ENCODE measurements at places on chromosomes 4 and X.

DNA sequence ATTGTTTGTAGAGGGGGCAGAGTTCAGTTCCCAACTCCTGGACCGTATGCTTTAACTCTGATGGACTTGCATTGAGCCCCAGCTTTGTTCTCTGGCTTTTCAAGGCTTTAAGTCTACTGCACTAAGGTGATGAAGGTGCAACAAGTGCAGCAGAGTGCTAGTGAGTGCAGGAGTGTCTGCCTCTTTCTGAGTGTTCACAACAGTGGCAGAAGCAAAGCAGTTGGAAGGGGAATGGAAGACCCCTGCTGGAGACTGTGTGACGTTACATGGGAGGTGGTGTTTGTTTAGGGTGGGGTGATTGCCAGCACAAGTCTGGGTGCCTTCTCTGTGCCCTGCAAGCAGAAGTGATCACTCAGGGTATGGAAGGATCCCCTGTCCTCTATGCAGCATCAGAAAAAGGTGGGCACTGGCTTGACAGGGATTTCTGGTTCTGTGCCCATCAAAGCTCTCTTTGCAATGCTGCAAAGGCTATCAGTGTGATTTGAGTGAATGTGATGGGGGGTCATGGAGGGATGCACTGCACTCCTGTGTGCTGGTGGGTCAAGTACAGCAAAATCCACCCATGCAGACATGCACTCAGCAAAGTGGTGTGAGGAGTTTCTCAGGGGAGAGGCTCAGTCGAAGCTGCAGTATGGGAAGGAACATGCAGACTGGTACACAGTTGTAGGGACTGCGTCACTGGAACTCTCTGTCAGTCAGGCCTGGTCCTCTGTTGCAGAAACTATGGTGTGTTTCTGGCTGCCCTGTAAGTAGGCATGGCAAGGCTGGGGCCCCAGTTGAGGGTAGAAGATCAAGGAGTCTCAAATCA lies 70.9 kb upstream of the UGT2B7 start:
- DNase-seq, result no peak

GRCh38 chrX:56947699-56948098 lies 47.6 kb downstream of the SPIN3 start:
- peak; percentile 7 for DNase-seq

GRCh38 chr4:15836362-15836761 lies 58.2 kb downstream of the CD38 start:
- DNase-seq, result no peak

- no peak for DNase-seq
Observed at GRCh38 chr4:4783847-4784246, 75.6 kb upstream of the MSX1 start.

GRCh38 chr4:14726877-14727361 lies 275.4 kb upstream of the CPEB2 start:
- DNase-seq, result no peak

DNA sequence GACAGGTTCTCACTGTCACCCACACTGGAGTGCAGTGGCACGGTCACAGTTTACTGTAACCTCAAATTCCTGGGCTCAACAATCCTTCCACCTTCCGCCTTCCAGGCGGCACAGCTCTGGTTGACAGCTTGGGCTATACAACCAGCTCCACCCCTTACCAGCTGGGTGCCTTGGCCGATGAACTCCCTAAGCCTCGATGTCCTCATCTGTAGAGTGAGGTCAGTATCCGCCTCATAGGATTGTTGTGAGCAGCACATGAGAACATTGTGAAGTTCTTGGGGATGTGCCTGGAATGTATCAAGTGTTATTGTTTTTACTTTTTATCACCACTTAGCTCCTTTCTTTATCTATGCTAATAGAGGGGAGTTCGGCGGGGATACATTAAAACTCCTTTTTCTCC lies 23.3 kb downstream of the UCHL1 start:
- no peak for DNase-seq

- no peak for DNase-seq
Observed at GRCh38 chr4:127448986-127449385, 183.8 kb upstream of the INTU start.

GRCh38 chr4:112287258-112287989 lies 1.7 kb upstream of the TIFA start:
- no peak for DNase-seq

- no peak for DNase-seq
Observed at GRCh38 chr4:72567036-72567435, 2.0 kb downstream of the ADAMTS3 start.

DNA sequence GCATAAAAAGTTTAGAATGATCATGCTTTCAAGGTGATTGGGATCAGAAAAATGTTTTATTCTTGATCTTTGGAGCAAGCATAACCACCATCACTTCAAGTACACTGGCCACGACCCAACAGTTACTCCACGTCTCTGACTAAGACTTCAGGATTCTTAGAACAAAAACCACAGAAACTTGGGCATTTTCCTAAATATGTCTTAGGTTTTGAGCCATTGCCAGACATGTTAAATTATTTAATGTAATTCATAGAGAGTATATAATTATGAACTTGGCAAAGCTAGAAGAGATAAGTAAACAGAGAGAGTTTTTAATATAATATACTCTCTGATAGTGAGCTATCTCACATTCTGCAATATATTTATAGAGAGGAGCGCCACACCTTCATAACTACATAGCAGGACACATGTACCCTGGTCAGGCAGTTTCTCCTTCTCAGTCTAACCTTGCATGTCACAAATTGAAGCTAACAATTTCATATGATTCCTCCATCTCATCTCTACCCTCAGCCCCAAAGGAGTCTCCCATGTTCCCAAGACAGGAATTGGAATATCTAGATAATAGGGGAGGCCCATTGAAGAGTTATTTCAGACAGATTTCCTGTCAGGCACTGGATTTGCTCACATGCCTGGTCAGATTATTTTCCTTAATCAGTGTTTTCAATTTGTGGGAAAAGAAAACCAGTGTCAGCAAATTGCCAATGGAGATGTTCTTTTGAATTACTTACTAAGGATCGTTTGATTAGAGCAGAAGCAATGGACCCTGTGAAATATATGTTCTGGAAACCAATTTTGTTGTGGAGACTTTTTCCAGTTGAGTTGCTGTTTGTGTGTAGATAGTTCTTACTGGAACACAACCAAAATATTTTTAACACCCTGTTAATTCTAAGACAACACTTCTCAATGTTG lies 61.7 kb upstream of the GUCY1A1 start:
- DNase-seq, result no peak

- DNase-seq, result no peak
Observed at GRCh38 chr4:143701365-143701764, 890 bp upstream of the FREM3 start.

- DNase-seq, result no peak
Observed at GRCh38 chr4:38954727-38955126, 77.5 kb downstream of the TMEM156 start.

DNA sequence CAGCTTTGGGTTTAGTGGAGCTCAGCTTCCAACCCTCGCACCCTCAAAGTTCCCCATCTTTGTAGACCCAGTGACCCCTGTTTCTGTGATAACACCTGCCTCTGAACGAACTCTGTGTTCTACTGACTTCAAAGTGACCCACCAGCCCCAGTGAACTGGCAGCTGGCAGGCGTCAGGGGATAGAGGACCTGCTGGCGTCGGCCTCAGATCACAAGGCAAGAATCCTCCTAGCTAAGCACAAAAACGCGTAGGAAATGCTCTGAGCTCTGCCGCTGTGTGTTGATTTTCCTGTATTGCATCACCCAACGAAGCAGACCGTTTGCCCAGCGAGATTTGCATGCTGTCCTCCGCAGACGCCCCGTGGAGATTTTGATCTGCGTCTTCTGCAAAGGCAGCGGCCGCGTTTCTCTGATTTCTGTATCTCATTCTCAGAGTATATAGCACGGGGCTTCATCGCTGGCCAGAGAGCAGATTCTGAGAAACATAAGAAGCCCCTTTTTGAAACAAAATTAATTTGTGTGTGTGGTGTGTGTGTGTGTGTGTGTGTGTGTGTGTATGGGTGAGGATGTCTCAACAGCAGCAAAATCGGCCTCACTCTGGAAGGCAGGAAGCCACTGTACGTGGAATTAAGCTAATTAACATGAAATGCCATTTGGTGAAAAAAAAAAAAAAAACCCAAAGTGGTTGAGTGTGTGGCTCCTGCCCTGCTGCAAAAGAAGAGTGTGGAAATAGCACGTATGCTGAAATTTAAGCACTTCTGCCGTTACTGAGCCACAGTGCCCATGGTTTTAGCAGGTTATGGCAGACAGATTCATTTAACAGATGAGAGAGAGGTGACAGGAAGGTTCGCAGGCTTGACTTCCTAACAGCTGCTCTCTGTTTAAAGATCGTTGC lies 29.2 kb upstream of the ASMTL start:
- DNase-seq, result no peak

- no peak for DNase-seq
Observed at GRCh38 chr4:84750960-84751283, 168.0 kb downstream of the CDS1 start.

DNA sequence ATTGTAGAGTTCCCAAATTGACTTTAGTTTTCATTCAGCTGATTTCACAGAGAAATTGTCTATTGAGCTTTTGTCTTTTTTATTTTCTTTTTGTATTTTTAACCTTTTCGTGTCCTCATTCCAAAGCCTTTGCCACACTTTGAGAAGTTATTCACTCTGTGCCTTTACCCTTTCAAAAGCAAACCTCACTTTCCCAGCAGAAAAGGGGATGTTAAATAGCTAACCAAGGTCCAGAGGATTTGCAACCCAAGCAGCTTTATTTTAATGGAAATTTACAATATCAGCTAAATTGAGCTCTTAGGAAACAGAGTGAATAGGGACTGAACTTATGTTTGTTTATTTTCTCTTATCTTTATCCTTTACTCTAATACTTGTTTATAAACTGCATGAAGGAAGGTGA lies 428.8 kb downstream of the PCDH7 start:
- no peak for DNase-seq

Data from T1000 (cell line).